NCI-H226 (cell line): ENCODE measurements at places on chromosomes 5 and 9.
A peak's percentile ranks its signal among the peaks of the same experiment; 100 is the strongest.

GRCh38 chr5:175920231-175920811 is 47.8 kb downstream of the THOC3 start:
- peak; percentile 55 for DNase-seq

DNA sequence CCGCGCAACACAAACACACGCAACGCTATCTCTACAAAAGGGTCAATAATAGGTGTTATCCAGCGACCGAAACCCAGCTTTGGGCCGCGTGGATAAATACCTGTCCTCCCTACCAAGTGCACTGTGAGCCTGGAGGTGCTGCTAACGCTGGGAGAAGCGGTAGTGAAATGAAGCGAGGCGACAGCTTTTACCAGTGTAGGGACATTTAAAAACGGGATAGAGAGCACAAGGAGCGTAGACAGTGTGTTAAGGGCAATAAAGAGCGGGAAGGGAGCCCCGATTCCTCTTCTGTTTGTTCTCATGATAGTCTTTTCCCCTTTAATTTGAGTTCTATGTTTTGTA is 421 bp upstream of the DEPDC1B start:
- DNase-seq = no peak

- DNase-seq = no peak
Observed at GRCh38 chr9:121353241-121354061, 16.6 kb downstream of the STOM start.

- DNase-seq = peak; percentile 20
Observed at GRCh38 chr5:96790961-96791504, 16.7 kb downstream of the ERAP1 start.
